ENCODE measurements at places on chromosomes 6 and 20.

- no peak for DNase-seq
Observed at GRCh38 chr6:134230087-134230700, 87.7 kb downstream of the SGK1 start.

GRCh38 chr6:16769131-16769985, 8.1 kb upstream of the ATXN1 start:
- DNase-seq, result no peak

GRCh38 chr20:19928328-19929011, 88.7 kb upstream of the NAA20 start:
- DNase-seq, result no peak

DNA sequence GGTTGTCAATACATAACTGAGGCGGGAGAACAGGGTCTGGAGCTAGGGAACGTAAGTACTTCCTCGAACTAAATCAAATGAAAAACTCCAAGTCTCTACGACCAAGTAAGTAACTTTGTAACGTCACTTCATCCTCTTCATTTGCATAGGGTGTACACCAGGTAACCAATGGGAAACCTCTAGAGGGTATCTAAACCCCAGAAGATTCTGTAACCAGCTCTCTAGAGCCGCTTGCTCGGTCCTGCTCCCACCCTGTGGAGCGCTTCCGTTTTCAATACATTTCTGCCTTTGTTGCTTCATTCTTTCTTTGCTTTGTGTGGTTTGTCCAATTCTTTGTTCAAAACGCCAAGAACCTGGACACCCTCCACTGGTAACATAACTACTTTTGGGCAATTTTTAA, 133.5 kb upstream of the TMEM170B start:
- DNase-seq, result no peak

- no peak for DNase-seq
Observed at GRCh38 chr6:151440930-151441329, 11.0 kb downstream of the RMND1 start.
